IMR-90 (cell line): ENCODE measurements at places on chromosomes 16 and 17.

DNA sequence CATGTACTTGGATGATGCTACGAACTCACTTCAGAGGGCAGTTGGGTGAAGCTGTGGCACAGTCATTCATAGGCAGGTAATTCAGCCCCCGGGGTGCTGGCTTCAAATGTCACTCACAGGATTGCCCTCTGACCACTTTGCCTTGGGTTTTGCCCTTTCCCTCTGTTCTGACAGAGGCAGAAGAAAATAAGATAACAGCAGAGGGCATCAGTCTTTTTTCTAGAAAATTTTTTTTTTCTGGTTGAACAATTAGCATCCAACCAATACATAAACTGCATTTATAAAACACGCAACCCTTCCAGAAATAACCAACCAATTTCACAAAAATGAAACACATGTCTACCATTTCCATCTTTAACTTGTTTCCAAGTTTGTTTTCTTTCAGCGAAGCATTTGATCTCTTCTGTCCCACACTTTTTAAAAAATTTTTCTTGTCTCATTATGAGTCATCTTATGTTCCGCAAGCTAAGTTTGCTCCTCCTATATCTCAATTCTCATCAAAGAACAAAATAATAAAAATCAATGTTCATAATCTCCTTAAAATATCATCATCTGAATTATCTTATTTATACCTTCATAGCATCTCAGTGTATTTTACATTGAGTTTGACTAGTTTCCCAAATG lies 15.6 kb downstream of the NACA2 start:
- no peaks in the 10 kb centered on the region; the same call in 1 of the 2 replicates for H3K27me3 ChIP-seq
- no peak overlapping the region for H3K4me3 ChIP-seq
- DNase-seq: peak; percentile 25
- H3K4me1 ChIP-seq: peaks cover 2% of the 10 kb centered on the region; the same call in 1 of the 2 replicates
- H3K27ac ChIP-seq: no peak overlapping the region

GRCh38 chr17:54028986-54029580 lies 206.4 kb downstream of the KIF2B start:
- DNase-seq: no peak
- H3K27ac ChIP-seq: no peak overlapping the region
- H3K4me3 ChIP-seq: no peak overlapping the region
- H3K4me1 ChIP-seq: no peaks in the 10 kb centered on the region
- H3K36me3 ChIP-seq: no peaks in the 10 kb centered on the region
- H3K27me3 ChIP-seq: no peaks in the 10 kb centered on the region

DNA sequence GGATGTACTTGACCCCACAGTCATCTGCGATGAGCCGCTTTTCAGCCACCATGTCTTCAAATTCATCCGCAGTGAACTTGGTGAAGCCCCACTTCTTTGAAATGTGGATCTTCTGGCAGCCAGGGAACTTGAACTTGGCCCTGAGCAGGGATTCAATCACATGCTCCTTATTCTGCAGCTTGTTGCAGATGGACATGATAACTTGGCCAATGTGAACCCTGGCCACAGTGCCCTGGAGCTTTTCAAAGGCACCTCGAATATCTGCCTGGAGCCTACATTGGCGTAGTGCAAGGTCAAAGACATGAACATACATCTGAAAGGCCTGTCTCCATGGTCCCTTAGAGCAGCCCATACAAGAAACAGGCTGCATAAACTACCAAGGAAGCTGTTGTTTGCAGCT lies 1.8 kb upstream of the TENT4B start:
- no peak overlapping the region for H3K4me3 ChIP-seq
- no peak overlapping the region for H3K27ac ChIP-seq
- no peaks in the 10 kb centered on the region for H3K36me3 ChIP-seq

DNA sequence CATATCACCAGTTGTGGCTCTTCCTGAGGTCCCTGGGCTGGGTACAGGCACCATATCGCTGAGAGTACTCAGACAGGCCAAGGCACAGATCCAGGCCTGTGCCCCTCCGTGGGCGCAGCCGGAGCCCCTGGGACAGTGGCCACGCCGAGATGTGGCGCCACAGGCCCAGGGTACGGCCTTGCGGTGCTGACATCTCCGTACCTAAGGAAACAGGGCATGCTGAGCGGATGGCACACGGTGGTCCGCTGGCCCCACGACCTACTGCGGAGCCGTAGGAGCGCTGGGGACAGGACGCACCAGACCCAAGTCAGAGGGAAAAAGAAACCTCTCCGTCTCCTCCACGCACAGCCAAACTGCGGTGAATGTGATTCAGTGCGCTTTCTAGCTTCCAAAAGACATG lies 26.5 kb downstream of the NDUFAF8 start:
- no peaks in the 10 kb centered on the region for H3K4me1 ChIP-seq
- no peak overlapping the region for H3K27ac ChIP-seq
- DNase-seq: no peak
- no peaks in the 10 kb centered on the region for H3K27me3 ChIP-seq

GRCh38 chr16:25690552-25691143 lies 1.1 kb upstream of the HS3ST4 start:
- H3K27ac ChIP-seq: no peak overlapping the region
- no peaks in the 10 kb centered on the region for H3K4me1 ChIP-seq
- H3K36me3 ChIP-seq: no peaks in the 10 kb centered on the region
- no peak overlapping the region for H3K4me3 ChIP-seq
- H3K27me3 ChIP-seq: peaks cover 12% of the 10 kb centered on the region
- no peak for DNase-seq

DNA sequence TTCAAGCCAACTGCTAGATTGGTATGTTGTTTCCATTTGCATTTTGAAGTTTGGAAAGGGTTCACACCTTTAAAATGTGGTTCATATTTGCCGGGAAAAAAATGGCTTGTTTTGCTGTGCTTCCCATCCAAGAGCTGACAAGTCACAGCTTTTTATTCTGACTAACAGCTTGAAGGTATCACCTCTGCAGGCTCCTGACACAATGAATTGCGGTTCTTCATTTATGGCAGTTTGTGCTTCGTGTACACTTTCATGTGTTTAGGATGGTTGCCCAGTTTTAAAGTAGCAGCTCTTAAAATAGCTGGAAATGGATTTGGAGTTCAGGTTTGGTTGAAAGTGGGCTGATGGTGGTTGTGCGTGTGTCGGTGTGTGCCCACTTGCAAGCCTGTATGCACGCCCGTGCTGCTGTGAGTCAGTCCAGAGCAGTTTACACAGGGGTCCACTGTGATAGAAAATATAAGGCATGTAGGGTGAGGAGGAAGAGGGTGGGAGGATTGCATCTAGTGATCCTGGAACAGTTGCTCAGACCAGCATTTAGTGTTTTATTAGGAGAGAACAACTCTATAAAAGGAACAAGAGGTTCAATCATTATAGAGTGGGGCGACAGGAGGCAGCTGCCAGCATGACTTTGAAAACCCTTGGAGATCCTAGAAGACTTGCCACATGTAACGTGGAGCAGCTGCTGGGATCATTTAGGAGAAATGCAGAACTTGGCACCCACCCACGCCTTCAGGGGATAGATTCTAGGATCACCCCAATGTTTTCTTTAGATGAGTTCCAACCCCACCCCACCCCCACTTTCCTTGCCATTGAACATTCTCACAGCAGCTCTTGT lies 108.0 kb upstream of the TBX2 start:
- DNase-seq: no peak
- no peaks in the 10 kb centered on the region for H3K27me3 ChIP-seq
- H3K4me3 ChIP-seq: no peak overlapping the region
- no peaks in the 10 kb centered on the region for H3K36me3 ChIP-seq

GRCh38 chr16:67216612-67217490 lies 10.1 kb upstream of the TMEM208 start:
- no peaks in the 10 kb centered on the region for H3K27me3 ChIP-seq
- no peak overlapping the region for H3K4me3 ChIP-seq
- no peak for DNase-seq
- H3K4me1 ChIP-seq: no peaks in the 10 kb centered on the region

GRCh38 chr16:4769306-4769638 lies 2.3 kb upstream of the ZNF500 start:
- peaks cover 7% of the 10 kb centered on the region; the same call in 1 of the 2 replicates for H3K36me3 ChIP-seq
- H3K4me1 ChIP-seq: peaks cover 7% of the 10 kb centered on the region
- no peak for DNase-seq
- H3K27ac ChIP-seq: no peak overlapping the region

DNA sequence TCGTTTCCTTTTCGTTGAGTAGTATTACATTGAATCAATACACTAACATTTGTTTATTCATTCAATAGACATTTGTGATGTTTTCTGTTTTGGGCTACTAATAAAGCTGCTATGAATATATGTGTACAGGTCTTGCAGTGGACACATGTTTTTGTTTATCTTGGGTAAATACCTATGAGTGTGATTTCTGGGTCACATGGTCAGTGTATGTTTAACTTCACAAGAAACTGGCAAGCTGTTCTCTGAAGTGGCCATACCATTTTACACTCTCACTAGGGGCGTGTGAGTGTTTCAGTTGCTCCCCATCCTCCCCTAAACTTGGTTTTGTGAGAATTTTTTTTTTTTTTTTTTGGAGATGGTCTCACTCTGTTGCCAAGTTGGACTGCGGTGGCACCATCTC lies 35.0 kb downstream of the PKD1L3 start:
- no peaks in the 10 kb centered on the region for H3K4me1 ChIP-seq
- no peak overlapping the region for H3K27ac ChIP-seq

DNA sequence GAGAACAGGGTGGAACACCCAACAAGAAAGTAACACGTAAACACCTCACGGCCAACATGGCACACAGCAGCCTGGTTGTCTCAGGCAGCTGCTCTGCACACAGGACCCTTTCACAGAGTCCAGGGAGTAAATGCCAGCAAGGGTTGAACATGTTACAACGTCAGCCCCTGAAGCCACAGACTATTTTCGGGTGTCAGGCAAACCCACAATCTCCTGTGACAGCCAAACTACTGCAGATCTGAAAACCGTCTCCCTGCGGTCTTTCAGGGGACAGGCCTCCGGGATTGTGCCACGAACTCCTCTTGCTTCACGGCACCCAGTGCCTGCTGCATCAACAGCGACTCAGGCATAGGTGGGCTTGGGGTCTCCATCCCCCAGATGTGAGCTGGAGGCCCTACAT lies 127.7 kb downstream of the XYLT1 start:
- no peak overlapping the region for H3K4me3 ChIP-seq
- DNase-seq: no peak
- no peaks in the 10 kb centered on the region for H3K27me3 ChIP-seq
- H3K4me1 ChIP-seq: peaks cover 7% of the 10 kb centered on the region

- H3K27ac ChIP-seq: no peak overlapping the region
- H3K4me1 ChIP-seq: no peaks in the 10 kb centered on the region
- no peak for DNase-seq
- H3K27me3 ChIP-seq: no peaks in the 10 kb centered on the region
- no peak overlapping the region for H3K4me3 ChIP-seq
- H3K36me3 ChIP-seq: no peaks in the 10 kb centered on the region
Observed at GRCh38 chr16:20610211-20610891, 34.2 kb upstream of the ACSM2B start.

GRCh38 chr16:89827383-89828198 lies 684 bp upstream of the SPIRE2 start:
- H3K4me1 ChIP-seq: peaks cover 6% of the 10 kb centered on the region; the same call in 1 of the 2 replicates
- H3K36me3 ChIP-seq: no peaks in the 10 kb centered on the region
- H3K4me3 ChIP-seq: peak overlapping the region; percentile 32

DNA sequence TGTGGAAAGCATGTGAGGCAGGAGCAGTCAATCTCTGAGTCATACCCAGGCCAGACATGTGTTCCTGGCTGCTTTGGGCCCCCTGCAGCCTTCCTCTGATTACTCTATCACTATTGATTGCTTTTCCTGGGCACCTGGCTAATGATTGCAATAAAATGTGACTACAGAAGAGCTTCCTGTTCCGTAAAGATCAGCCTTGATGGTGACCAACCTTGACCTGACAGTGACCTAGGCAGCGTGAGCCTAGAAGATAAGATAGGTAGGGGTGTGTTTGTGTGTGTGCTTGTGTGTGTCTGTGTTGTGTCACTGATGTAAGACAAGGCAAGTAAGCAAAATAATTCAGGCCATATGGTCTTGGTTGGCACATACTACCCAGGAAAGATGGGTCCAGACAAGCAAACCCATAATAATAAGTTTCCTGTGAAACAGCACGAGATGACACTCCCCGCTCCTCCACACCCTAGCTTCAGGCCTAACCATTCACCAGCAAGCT lies 367.7 kb upstream of the CDH11 start:
- H3K27ac ChIP-seq: no peak overlapping the region
- H3K27me3 ChIP-seq: no peaks in the 10 kb centered on the region; the same call in 1 of the 2 replicates

- H3K27me3 ChIP-seq: no peaks in the 10 kb centered on the region
- no peak overlapping the region for H3K4me3 ChIP-seq
- no peaks in the 10 kb centered on the region for H3K36me3 ChIP-seq
- DNase-seq: no peak
- H3K4me1 ChIP-seq: no peaks in the 10 kb centered on the region
Observed at GRCh38 chr16:78543023-78543422, 443.6 kb downstream of the WWOX start.

DNA sequence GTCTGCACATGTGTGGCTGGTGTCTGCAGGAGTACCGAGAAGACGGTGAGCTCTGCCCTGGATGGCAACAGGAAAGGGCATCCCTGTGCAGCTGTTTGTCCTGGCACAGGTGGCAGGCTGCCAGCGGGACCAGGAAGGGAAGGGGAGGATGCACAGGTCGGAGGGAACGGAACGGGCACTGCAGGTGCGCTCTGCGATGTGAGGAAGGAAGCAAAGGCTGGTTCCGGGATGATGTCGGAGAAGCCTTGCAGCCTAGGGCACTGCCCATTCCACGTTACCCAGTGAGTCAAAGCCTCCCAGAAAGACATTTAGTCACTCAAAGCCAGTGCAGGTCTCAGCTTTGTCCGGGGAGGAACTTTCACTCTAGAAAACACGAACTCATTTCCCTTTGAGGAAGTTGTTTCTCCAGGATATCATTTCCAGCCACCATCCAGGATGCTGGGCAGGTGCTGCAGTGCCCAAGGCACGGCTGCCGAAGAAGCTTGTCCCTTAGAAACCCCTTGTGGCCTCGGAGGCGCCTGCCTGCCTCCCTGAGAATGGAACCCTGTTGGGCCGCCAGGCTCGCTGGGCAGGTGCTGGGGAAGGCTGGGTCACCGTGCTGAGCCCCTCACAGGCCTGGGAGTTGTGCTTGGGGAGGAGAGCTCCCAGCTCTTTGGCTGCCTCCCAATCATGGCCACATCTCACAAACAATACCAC lies 4.5 kb upstream of the TMEM235 start:
- no peak overlapping the region for H3K27ac ChIP-seq
- no peak overlapping the region for H3K4me3 ChIP-seq
- H3K4me1 ChIP-seq: no peaks in the 10 kb centered on the region
- H3K27me3 ChIP-seq: peaks cover 19% of the 10 kb centered on the region

DNA sequence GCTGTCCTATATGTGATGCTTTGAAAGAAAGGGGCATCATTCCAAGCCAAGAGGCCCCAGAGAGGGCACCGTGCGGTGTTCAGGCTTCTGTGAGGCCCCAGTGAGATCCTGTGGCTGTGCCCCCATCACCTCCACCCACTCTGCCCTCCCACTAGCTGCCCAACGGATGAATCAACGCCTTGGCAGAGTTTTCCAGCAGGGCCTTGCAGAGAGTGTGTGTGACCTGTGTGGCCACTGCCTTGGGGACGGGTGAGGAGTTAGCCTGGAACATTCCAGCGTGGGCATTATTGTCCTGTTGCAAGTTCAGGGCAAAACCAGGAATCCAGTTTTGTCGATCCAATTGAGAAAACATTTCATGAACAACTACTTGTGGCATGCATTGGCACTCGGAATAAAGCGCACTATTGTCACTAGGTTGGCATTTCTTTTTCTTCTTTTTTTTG lies 53.7 kb downstream of the SF3B3 start:
- H3K4me3 ChIP-seq: no peak overlapping the region
- peak; percentile 70 for DNase-seq
- H3K36me3 ChIP-seq: peaks cover 14% of the 10 kb centered on the region
- H3K27me3 ChIP-seq: no peaks in the 10 kb centered on the region
- H3K27ac ChIP-seq: peak overlapping the region; percentile 14; the same call in 1 of the 2 replicates

- H3K4me1 ChIP-seq: peaks cover 2% of the 10 kb centered on the region; the same call in 1 of the 2 replicates
- H3K4me3 ChIP-seq: no peak overlapping the region
- H3K36me3 ChIP-seq: no peaks in the 10 kb centered on the region
- H3K27ac ChIP-seq: no peak overlapping the region
- peaks cover 12% of the 10 kb centered on the region for H3K27me3 ChIP-seq
Observed at GRCh38 chr17:59345476-59345875, 14.0 kb downstream of the YPEL2 start.
